ENCODE measurements at places on chromosomes 2 and 18.

GRCh38 chr2:62264186-62264585, 68.3 kb downstream of the B3GNT2 start:
- no peak for DNase-seq

- DNase-seq, result no peak
Measured at GRCh38 chr2:233354971-233355574, 779 bp downstream of the DGKD start.

DNA sequence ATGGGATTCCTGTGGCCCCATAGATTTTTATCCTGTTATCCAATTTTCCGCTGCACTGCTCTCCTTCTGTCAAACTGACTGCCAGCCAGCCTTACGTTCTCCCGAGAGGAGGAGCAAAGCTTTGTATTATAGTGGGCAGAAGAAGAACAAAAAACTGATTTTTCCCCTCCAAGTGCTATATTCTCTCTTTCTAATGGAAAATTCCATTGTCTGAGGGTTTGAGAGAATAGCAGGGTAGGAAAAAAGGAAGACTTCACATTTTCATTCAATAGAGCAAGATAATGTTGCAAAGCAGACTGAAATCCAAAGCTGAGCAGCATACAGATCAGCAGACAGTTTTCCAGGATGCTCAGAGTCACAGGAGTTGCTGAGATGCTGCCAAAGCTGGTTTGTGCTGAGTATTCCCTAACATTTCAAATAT, 238.0 kb downstream of the UBE2E3 start:
- DNase-seq, result no peak

DNA sequence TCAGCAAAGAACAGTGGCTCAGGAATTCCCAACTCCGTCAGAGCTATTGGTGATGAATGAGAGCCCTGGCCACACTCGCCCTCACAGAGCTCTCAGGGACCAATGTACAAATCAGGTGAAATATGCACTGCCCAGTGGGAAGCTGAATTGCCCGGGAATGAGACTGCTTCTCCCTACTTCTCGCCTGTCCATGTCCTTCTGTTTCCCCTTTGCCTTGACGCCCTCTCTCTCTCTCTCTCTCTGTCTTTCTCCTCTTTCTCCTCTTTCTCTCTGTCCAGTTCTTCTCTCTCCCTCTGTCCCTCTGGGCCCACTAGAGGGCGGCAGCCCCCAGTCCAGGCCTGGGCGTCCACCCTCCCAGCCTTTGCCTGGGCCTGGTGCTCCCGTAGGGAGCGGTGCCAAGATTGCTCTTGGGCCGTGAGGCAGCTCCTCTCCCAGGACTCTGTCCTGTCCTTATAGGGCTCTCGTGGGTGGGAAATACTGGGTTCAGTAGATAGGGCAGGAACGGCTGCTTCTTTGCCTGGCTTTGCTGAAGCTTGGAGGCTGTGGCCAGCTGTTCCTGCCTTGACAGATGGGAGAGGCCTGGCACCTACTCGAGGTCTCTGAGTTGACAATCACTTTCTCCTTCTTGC, 28.4 kb upstream of the PUM2 start:
- DNase-seq, result peak; percentile 45

DNA sequence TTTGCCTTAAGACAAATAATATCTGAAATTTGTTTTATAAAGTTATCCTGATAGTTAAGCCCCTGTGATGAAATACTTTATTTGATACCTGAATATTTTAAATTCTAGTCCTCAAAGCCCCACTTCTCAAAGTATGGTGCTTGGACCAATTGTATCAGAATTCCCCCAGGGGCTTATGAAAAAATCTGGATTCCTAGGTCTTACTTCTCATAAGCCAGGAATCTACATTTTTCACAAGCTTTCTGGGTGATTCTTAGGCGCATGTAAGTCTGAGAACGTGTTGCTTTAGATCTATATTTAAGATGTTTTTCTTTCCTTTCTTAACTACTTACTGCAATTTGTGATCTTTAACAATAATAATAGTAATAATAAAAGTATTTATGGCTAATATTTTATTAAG, 53.1 kb downstream of the MYO1B start:
- DNase-seq, result no peak

DNA sequence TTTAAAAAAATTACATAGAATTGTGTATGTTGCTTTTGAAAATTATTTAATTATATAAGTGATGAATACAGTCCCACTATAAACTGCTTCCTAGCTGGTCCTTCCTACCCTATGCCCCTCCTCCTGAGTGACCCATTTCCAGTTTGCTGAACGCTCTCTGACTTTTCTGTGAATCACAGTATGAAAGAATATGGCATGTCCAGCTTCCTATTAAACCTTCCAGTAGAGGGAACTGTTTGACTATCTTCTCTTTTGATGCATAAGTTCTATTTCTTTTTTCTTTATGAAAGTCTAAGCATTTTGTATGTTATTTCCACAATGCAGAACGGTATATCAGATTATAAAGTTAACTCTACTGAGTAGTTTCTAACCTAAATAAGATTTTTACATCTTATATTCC, 41.3 kb downstream of the PSMG2 start:
- DNase-seq, result no peak

- DNase-seq, result no peak
Measured at GRCh38 chr2:70049255-70049654, 38.0 kb upstream of the PCBP1 start.

DNA sequence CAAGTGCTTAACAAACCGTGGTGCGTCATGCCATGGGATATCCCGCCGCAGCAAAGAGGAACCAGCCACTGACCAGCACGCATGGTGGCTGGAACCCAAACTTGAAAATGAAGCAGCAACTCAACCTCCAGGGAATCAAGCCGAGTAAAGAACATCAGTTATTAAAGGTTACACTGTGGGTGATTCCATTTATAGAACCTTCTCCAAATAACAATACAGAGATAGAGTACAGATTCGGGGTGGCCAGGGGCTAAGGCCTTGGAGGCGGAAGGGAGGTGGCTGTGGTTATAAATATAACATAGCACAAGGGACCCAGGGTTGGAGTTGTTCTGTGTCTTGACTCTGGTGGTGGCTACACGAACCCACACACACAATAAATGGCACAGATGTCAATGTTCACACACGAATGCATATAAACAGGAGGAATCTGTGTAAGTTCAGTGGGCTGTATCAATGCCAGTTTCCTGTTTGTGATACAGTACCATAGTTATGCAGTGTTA, 123.1 kb downstream of the EIPR1 start:
- no peak for DNase-seq

GRCh38 chr18:76679945-76680344, 142.4 kb upstream of the ZNF236 start:
- DNase-seq, result no peak

GRCh38 chr2:229243890-229244560, 27.1 kb downstream of the PID1 start:
- DNase-seq, result no peak

- no peak for DNase-seq
Measured at GRCh38 chr2:172039011-172039704, 39.4 kb downstream of the METAP1D start.
